NCI-H1694 treated with DMSO at 0.1 percent for 48 hours (cell line): ENCODE measurements at places on chromosomes 5 and 9.

GRCh38 chr5:31106278-31106677, 87.2 kb upstream of the CDH6 start:
- DNase-seq: no peak

GRCh38 chr9:112647596-112647995, 70.3 kb downstream of the INIP start:
- no peak for DNase-seq

DNA sequence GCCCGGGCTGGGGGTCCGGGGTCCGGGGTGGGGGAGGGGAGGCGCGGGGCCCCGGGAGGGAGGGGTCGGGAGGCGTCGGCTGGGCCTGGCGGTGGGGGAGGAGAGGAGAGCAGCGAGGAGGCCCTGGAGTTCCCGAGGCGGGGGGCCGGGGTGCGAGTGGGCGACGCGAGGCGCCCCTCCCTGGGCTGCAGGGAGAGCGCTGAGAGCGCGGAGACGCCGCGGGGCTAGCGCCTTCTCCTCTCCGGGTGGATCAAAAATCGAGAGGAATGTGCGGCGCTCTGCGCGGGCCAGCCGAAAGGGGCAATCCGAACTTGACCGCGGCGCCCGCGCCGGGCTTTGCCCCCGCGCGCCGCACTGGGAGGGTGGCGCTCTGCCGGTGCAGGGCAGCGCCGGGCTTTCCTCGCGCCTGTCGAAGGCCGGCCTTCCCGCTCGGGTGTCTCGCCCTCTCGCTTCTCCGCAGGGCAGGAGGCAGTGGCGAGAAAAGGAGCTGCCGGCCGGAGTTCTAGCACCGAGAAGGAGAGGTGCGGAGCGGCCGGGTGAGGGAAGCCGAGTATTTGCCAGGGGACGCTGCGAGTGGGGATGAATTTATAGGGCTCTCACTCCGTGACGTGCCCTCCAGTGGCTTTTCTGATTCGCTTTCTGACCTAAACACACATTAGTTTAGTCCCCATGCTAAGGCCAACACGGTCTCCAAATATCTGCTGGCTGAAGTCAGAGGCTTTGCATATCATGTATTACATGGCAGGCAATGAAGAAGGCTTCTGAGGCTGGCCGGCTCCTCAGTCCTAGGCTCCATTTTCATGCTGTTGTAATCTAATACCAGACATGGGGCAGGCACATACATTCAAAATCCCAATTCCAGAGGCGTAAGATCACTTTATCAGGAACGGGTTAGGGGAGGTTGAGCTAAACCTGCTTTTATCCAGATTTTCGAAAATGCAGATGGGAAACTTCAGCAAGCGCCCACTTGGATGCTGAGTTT, 503 bp upstream of the GDNF start:
- DNase-seq: peak; percentile 25

- peak; percentile 18 for DNase-seq
Observed at GRCh38 chr9:114282926-114283325, 40.0 kb upstream of the ORM1 start.

- DNase-seq: no peak
Observed at GRCh38 chr9:92706218-92706940, 36.4 kb upstream of the IPPK start.

DNA sequence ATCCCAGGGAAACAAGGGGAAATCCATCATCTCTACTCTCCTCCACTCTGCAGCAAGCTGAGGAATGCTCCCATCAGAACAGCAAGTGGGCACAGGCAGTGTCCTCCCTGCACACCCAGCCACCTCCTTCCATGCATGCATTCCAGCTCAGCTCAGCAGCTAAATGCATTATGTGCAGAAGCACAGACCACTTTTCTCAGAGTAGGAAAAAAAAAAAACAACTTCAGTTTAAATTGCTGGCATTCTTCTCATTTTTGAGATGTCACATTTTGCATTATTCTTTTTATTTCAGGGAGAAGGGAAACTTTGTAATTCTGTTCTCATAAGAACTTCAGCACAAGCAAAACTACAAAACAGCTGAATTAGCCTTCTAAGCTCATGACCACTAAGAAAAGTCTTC, 312.2 kb downstream of the SEMA5A start:
- no peak for DNase-seq

DNA sequence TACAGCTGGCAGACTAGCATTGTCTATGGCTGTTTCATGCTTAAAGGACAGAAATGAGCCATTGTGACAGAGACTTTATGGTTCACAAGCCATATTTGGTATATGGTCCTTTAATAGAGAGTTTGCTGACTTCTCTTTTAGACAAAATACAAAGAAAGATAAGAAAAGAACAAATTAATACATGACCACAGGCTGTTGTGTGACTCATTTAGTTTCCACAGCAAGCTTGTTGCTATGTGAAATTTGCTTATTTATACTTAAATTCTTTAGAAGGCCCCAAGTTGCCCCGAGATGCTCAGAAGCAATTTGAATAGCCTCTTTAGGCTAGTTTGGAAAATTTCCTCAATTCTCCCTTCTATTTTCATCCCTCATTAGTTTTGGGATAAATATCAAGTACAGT, 315.3 kb upstream of the RPS23 start:
- no peak for DNase-seq

GRCh38 chr9:108672475-108673190, 183.2 kb downstream of the ACTL7B start:
- DNase-seq: no peak

DNA sequence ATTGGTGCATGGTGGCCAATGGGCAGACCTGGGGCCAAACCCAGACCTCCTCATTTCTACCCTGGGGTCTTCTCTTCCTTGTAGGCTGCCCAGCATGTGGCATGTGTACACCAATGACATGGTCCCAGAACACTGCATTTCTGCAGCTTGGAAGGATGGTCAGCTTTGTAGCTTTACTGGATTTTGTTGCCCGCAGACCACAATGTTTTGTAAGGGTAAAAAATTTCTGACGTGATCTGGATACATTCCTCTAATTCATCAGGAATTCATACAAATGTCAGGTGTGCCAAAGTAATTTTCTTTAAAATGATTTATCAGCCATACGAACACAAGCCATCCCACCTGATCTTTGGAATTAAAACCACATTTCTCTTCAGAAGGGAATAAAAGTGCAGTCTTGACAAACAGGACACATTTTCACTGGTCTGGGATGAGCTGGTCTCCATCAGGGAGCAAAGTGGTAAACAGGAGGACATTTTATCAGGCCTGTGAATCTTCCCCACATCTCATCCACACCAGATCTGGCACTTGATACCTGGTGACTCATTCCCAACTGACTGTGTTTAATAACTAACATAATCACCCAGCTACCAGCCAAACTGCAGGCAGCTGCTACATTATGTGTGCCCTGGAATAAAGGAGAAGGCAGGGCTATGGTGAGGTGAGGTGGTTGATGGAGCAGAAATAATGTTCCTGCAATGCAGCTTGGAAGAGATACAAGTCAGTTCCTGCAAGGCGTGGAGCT, 103.9 kb downstream of the SPOCK1 start:
- DNase-seq: peak; percentile 52

GRCh38 chr9:121906074-121906870, 186.8 kb downstream of the TTLL11 start:
- DNase-seq: no peak

GRCh38 chr5:134642931-134643530, 5.6 kb upstream of the SEC24A start:
- no peak for DNase-seq

GRCh38 chr9:89175828-89176261, 2.8 kb downstream of the SHC3 start:
- peak; percentile 6 for DNase-seq

DNA sequence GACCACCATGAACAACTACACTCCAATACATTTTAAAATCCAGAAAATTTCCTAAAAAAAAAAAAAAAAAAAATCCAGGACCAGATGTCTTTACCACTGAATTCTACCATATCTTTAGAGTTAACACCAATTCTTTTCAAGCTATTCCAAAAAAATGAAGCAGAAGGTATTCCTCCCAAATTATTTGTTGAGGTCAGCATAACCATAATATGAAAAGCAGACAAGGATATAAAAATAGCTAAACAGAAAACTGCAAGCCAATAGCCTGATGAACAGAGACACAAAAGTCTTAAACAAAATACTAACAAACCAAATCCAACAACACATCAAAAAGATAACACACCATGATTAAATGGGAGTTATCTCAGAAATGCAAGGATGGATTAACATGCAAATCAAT, 695.4 kb downstream of the PTPRD start:
- no peak for DNase-seq

DNA sequence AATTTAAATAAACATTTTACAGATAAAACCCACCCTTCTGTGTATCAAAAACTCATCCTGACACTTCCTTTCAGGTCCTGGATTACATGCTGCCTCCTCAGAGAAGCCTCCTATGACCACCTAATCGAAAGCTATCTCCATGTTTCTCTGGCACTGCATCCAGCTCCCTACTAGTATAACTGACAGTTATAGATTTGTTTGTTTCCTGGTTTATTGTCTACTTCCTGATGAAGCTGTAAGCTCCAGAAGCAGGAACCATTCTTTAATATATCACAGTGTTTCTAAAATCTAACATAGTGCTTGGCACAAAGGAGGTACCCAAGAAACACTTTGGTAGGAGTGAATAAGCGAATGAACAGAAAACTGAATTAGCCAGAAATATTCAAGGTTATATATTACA, 270.4 kb downstream of the EFNA5 start:
- no peak for DNase-seq

GRCh38 chr9:96646081-96646991, 8.8 kb downstream of the PRXL2C start:
- DNase-seq: no peak

DNA sequence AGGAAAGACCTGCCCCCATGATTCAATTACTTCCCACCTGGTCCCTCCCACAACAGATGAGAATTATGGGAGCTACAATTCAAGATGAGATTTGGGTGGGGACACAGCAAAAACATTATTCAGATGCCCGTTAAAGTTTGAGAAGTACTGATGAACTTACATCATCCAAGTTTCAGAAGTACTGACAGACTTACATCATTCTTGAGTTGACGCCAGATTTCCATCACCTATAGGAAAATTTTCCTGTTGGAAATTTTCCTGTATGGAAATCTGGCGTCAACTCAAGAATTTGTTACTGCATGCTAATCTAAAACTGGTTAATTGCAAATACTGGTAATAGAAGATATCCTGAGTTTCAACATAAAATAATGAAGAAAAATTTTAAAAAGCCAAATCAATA, 975.9 kb downstream of the MAT2B start:
- no peak for DNase-seq

DNA sequence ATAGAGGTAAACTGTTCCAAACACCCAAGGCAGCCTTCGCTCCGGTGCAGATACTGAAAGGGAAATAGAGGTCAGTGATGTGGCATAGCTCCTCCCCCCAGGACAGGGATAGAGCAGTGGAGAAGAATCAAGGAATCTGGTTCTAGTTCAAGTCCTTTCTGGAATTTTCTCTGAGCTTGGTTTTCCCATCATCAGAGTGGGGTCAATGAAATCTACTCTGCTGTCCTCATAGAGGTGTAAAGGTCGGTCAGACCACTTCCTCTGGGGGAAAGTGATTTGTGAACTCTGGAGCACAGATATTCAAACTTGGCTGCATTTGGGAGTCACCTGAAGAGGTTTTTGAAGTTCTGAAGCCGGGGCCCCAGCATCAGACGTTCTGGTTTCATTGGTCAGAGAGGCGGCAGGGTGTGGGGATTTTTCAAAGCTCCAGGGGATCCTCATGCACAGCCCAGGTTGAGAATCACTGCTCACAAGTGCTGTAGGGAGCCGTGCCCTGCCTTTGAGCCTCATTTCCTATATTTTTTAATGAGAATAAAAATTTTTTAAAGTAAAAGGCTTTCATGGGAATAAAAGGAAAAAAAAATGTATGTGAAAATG, 105.7 kb upstream of the RAD23B start:
- DNase-seq: no peak

DNA sequence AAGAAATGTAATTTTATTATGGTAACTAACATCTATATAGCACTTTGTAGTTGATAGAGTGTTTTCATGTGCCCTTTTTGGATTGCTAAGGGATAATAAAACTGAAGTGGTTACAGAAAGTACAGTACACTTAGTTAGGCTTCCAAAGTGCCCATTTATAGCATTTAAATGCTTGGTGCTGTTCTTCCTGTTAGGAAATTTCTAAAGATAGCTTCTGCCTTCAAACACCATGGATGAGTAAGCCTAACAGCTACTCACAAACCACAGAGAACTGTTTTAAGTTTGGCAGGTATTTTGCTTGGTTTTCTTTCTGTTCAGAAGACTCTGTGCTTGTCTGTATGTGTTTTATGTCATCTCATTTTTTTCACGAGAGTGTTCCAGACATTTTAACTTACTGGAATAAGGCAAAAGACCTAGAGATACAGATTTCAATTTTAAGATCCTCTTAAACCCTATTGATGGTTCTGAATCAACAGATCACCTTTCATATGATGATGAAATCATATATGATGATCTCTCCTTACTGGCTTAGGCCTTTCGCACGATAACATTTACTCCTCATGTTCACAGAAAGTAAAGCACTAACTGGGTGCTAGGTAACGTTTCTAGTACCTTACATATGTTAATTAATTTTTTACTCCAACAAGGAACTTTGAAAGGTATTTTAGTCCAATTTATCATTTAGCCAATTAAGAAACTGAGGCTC, 4.4 kb downstream of the RIMOC1 start:
- no peak for DNase-seq

- DNase-seq: no peak
Observed at GRCh38 chr9:14221558-14221957, 92.4 kb downstream of the NFIB start.

DNA sequence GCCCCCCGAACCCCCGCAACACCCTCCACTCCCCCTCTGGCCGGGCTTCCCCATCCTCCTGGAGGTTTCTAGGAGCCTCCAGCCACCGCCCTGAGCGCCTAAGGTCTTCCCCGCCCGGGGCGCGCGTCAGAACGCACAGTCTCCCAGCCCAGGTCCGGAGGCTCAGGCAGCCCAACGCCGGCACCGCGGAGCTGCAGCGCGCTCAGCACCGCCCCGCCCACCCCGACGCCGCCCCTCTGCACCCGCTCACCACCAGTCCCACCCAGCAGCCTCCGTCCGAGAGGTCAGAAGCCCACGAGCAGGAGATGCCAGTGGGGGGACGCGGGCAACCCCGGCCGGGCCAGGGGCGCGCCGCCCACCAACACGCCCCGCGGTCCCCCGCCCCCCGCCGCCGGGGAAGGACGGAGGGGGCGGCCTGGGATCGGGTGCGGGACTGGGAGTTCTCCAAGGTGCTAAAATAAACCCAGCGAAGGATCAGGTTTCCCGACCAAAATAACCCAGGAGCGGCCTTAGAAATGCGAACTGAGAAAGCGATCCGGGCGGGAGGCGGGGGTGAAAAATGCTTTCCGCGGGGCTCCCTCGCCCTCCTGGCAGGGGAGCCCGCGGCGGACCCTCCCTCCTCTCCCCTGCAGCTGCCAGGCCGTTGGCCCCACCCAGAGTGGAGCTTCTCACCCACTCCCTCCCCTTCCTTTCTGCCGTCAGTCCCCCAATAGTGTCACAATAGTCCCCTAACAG, 6.5 kb upstream of the FAM78A start:
- no peak for DNase-seq
